ENCODE measurements at places on chromosomes 11 and 22.

DNA sequence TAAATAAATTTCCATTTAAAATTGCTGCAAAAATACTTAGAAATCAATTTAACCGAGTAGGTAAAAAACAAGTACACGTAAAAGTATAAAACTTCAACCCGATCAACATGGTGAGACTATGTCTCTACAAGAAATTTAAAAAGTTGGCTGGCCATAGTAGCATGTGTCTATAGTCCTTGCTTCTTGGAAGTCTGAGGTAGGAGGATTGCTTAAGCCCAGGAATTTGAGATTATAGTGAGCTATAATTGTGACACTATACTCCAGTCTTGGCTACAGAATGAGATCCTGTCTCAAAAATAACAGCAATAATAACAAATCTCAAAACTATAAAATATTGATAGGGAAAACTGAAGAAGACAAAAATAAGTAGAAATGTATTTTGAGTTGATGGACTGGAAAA lies 11.1 kb downstream of the CASP4 start:
- no peak for DNase-seq

GRCh38 chr22:50305923-50306566 lies 1.4 kb downstream of the PLXNB2 start:
- DNase-seq: peak; percentile 22

DNA sequence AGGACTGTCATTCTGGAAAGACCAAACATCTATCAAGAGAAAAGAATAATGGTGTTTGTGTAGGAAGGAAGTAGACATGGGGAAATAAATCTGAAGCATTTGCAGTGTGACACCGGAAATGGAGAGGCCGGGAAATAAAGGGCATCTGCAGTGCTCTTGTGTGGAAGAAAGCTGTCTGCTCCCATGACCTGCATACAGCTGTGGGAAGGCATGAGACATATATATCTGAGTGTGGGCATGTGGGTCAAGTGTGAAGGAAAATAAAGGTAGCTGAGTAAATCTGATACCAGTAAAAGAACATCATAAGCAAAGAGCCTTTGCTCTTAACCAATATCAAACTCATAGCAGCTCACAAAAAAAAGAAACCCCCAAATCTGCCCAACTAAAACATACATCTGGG lies 72.1 kb upstream of the OR5AK2 start:
- no peak for DNase-seq

DNA sequence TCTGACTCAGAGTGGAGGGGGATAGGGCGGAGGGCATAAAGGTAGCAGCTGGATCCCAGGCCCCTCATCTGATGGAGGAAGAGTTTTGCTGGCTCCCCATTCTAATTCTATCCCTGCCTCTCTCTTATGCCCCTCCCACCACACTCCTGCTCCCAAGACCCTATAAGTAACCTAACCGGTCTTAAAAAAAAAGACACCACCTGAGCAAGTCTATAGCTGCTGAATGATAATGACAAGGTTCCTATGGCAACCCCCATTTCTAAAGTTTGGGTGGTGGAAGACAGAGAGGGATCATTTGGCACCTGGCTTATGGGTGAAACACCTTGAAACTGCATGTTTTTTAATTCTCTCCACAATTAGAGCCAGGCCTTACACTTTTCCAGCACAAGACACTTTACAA lies 69.6 kb downstream of the LARGE1 start:
- no peak for DNase-seq

DNA sequence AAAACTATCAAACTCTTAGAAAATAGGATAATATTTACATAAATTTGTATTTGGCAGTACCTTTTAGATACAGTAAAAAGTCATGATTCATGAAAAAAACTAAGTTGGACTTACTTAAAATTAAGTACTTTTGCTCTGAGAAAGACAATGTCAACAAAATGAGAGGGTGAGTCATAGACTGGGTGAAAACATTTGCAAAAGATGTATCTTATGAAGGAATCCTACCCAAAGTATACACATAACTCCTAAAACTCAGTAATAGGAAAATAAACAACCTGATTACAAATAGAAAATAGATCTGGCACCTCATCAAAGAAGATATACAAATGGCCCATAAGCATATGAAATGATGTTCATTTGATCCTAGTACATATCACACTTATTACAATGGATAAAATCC lies 1154.6 kb downstream of the JRKL start:
- DNase-seq: no peak

- DNase-seq: no peak
Measured at GRCh38 chr22:21694795-21695429, 29.1 kb downstream of the PPIL2 start.

- no peak for DNase-seq
Measured at GRCh38 chr11:99240192-99241030, 219.7 kb downstream of the CNTN5 start.

GRCh38 chr22:33743756-33744155 lies 176.5 kb downstream of the LARGE1 start:
- no peak for DNase-seq

GRCh38 chr11:122100037-122100755 lies 15.8 kb downstream of the BLID start:
- peak; percentile 45 for DNase-seq

DNA sequence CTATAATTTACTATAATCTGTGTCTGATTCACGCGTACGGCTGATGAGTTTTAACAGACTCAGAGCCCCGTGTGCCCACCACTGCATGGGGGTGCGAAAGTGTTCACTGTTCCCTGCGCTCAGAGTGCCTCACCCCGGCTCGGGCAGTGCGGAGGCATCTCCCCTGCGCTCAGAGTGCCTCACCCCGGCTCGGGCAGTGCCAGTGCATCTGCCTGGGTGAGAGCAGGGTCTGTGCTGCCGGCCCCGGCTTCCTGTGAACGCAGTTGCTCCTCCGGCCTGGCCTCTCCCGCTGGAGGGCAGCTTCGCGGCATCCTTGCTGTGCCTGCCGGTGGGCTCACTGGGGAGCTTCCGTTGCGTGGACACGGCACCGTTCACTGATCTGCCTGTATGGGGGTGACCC lies 14.2 kb downstream of the PTDSS2 start:
- no peak for DNase-seq

GRCh38 chr11:31492320-31492913 lies 17.0 kb downstream of the IMMP1L start:
- DNase-seq: no peak

DNA sequence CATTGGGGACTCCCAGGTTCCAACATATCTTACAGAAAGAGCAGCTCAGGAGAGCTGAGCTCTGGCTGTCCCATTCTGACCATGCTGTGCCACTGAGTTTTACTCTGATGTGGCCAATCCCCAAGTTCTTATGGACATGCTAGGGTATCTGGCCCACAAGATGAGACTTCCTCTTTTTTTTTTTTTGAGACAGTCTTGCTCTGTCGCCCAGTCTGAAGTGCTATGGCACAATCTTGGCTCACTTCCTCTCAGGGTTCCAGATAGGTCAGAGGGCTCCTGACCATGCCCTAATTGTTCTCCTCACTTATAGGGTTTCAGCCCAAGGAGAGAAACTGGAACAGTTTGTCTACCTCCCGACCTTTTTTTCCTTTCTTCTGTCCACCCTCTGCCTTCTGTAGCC lies 152.3 kb upstream of the CCDC90B start:
- no peak for DNase-seq

GRCh38 chr11:65865550-65866172 lies 5.4 kb downstream of the MUS81 start:
- DNase-seq: no peak

GRCh38 chr22:30881361-30882183 lies 87.0 kb downstream of the MORC2 start:
- DNase-seq: no peak

GRCh38 chr11:21646351-21646750 lies 546.5 kb upstream of the ANO5 start:
- no peak for DNase-seq

DNA sequence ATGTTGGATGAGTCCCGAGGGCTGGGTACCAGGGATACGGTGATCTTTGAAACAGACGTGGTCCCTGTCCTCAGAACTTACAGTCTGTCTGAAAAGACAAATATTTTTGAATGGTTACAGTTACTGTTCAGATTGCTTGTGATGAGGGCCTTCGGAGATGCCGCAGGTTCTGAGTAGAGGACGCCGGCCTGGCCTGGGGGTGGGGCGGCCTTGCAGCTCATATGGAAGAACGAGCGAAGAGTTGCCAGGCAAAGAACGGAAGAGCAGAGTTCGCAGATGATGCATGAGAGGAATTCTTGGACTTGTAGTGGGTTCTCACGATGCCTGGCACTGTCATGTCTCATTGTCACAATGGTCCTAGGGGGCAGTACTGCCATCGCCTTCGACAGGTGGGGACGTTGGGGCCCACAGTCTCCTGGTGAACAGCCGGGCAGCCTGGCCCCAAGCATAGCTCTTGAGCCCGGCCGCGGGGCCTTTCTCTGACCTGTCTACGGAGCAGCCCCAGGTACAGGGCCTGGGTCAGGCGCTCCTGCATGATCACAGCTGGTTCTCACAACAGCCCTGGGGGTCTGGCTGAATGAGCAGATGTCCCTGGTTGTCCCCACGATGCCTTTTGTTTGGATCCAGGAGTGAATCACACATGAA lies 60.9 kb upstream of the PARVG start:
- DNase-seq: no peak

DNA sequence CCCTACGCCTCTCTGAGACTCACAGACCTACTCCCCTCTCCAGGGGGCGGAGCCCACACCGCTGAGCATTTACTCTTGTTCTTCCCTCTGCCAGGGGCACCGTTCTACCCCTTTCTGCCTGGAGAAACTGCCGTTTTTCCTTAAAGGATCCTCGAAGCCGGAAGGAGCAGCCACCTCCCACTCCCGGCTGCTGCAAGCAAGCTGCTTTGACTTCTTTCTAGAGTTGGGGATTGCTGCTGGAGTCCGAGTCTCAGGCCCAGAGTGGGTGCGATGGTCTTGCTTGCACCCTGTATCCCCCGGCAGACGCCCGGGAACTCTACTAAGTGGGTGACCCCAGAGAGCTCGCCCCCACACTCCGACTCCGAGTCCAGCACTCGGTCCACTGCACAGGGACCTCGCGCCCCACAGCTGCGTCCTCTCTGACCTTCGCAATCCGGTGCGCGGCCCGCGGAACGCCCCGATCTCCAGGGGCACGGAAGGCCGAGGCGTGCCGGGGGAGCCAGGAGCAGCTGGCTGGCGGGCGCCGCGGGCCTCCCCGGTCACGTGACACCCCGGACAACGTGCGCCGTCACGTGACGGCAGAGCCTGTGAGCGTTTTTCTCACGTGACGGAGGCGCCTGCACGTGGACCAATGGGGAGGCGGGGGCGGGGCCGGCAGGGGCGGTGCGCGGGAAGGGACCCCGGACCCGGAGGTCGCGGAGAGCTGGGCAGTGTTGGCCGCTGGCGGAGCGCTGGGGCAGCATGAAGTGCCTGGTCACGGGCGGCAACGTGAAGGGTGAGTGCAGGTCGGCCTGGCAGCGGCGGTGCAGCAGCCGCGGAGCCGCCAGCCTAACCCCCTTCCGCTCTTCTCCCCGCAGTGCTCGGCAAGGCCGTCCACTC lies at the start of gene RAD9A:
Gene RAD9A (plus strand): TSS at position 683 of the 879 bp plus-strand sequence. CDS start 59 bp downstream, at position 742.
- peak; percentile 51 for DNase-seq

GRCh38 chr11:112718483-112718882 lies 242.7 kb upstream of the NCAM1 start:
- DNase-seq: no peak

DNA sequence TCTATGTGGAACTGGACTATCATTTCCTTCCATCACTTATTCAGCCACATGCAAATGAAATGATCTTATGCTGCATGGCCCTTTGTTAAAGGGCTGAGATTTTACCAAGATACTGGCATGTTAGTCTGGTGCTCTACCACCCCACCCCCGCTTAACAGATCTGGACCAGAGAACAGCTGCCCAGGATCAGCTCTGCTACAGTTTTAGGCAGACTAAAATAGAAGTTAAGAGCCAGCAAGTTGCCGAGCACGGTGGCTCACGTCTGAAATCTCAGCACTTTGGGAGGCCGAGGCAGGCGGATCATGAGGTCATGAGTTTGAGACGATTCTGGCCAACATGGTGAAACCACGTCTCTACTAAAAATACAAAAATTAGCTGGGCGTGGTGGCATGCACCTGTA lies 4.6 kb downstream of the DDB1 start:
- DNase-seq: no peak

DNA sequence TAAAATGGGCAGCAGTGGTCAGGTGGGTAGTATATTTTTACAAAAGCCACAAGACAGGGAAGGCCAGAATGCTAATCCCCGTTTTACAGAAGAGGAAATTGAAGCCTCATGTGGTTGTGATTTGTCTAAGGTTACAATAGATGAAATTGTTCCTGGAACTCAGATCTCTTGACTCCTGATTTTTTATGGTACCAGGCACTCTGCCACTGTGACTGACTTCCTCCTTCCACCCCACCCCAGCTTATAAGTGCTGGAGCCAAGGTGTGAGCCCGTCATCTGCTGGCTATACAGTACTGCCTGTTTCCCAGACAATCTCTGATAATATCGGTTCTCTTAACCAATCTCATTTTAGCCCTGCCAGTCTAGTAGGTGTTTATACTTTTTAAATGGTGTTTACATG lies 1.9 kb downstream of the SLC5A1 start:
- no peak for DNase-seq

DNA sequence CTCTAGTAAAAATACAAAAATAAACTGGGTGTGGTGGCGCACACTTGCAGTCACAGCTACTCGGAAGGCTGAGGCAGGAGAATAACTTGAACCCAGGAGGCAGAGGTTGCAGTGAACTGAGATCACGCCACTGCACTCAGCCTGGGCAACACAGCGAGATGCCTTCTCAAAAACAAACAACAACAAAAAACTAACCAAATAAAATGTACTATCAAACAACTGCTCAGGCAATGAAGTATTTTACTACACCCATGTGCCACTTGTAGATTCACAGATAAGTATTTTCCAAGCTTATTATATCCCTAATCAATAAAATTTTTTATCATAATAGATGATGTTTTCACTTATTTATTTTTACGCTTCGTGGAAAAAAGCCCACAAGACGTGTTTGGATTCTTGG lies 924 bp downstream of the C11orf65 start:
- DNase-seq: no peak

Measured in NCI-H187 (cell line).